ENCODE measurements at places on chromosomes 7 and 10.
A peak's percentile ranks its signal among the peaks of the same experiment; 100 is the strongest.

DNA sequence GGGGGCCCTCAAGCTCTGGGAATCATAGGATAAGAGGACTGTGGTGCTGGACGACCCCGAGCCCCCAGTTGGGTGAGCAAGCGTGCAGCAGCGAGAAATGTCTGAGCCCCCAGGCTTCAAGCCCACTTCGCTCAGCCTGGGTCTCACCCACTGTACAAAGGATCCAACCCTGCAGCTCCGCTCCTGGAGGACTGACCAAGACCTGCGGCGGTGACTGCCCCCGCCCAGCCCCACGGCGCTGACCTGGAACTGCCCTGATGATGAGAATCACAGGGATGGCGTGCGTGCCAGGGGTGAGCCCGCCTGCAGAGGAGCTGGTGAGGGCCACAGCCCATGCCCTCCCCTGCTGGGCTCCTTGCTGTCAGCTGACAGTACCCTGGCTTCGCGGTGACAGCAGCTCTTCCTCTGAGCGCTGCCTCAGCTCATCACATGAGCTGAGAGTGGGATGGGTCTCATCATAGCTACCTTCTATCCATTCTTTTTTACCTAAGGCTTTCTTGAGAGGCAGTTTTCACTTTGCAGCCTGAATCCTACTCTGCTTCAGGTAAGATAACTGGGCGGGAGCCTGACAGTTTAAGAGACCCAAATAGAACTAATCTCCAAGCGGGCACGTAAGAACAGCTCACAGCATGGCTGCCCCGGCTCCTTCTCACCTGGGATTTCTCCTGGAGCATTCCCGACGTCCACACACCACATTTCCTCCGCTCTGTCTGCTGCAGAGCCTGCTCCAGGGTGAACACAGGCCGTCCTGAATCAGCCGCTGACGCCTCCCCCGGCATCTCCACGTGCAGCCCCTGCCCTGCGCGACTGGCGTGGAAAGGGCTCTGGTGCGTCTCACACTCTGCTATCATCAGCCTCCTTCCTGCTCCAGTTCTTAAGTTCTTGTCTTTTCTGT is 329.9 kb downstream of the PTPRN2 start:
- DNase-seq: no peak

DNA sequence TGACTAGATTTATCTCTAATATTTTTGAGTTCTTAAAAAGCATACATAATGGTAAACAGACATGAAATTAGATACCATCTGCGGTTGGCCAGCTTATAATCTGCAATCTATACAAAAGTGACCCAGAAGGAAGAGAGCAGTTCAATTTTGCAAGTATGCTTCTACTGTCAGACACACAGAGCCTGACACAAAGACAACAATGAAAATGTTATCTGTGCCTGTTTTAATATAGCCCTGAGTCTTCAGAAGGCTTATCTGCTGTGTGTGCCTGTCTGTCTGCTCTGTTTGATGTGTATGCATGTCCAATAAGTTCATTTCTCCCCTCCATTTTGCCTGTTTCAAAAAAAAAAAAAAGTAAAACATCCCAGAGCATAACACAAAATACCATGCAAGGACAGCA is 73.3 kb upstream of the FHIP2A start:
- DNase-seq: no peak

DNA sequence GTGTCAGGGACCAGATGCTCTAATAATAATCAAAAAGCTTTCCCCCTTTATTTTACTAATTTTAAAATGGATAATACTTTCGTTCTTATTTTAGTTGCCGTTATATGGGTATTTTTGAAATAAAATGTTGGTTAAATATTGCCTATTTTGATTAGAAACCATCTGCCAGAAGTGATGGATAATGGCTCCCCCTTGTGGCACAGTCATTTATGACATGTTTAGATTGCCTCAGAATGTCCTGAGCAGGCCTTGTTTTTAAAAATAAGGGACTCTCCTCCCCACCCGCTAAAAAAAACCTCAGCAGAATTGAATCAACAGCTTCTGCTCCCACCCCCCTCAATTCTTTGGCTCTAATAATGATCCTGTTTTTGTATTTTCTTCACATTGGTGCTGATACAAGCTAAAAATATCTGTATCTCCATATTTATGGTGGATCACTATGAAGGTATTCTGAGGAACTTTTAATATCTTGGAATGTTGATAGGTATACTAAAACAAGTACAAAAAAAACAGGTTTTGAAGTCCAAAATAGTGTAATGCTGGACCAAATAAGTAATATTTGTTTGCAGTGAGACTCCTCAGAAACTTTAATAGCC is 38.8 kb downstream of the TMEM60 start:
- DNase-seq: peak; percentile 84

DNA sequence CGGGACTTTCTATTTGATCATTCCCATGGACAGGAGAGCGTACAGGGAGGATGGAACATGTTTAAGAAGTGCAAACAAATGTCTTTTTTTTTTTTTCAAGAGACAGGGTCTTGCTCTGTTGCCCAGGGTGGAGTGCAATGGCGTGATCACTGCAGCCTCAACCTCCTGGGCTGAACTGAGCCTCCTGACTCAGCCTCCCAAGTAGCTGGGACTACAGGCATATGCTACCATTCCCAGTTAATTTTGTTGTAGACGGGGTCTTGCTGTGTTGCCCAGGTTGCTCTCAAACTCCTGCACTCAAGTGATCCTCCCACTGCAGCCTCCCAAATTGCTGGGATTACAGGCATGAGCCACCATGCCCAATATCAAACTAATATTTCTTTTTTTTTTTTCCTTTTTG is 40.5 kb downstream of the SPDYE5 start:
- no peak for DNase-seq
